SJCRH30 (cell line): ENCODE measurements at places on chromosomes 16 and 17. TPM values are rescaled to one million over a fixed set of nuclear protein-coding genes. Genes with fewer than 3 reads are reported as not detected.

GPR179 gene
- not detected in 2 replicates for total RNA-seq

CLEC3A gene
- total RNA-seq = not detected in 2 replicates

TAC4 gene
- total RNA-seq = not detected in 2 replicates

TK1 gene
- total RNA-seq = 141 and 158 TPM in 2 replicates

ASGR1 gene
- 0.79 and 0.84 TPM in 2 replicates for total RNA-seq

BEAN1 gene
- 0.84 and 0.87 TPM in 2 replicates for total RNA-seq

HIGD1B gene
- total RNA-seq = not detected in 2 replicates

SEZ6L2 gene
- not detected in 2 replicates for total RNA-seq

GRIN2A gene
- total RNA-seq = 0.38 TPM in 1 of 2 replicates, not detected in the other

COA3 gene
- total RNA-seq = 105 and 107 TPM in 2 replicates

PITPNM3 gene
- total RNA-seq = 39.2 and 39.7 TPM in 2 replicates

ARSG gene
- total RNA-seq = 1.0 and 1.9 TPM in 2 replicates

KRT24 gene
- total RNA-seq = not detected in 2 replicates

SMPD3 gene
- 0.04 and 0.08 TPM in 2 replicates for total RNA-seq

ZPBP2 gene
- total RNA-seq = not detected in 2 replicates

MYH13 gene
- total RNA-seq = 0.46 and 0.57 TPM in 2 replicates

KRT32 gene
- total RNA-seq = not detected in 2 replicates

CA7 gene
- total RNA-seq = not detected in 2 replicates

ENPP7 gene
- not detected in 2 replicates for total RNA-seq

KRTAP9-8 gene
- total RNA-seq = not detected in 2 replicates

NTN1 gene
- total RNA-seq = 10.4 TPM in 2 replicates

FKBP10 gene
- 61.4 and 72.2 TPM in 2 replicates for total RNA-seq

ANKS3 gene
- 10.0 and 10.9 TPM in 2 replicates for total RNA-seq

PRSS33 gene
- total RNA-seq = not detected in 2 replicates

SEZ6 gene
- 16.1 and 20.5 TPM in 2 replicates for total RNA-seq

CHST5 gene
- total RNA-seq = not detected in 2 replicates

LRRC75A gene
- 3.7 and 4.8 TPM in 2 replicates for total RNA-seq

ASPA gene
- total RNA-seq = 0.02 TPM in 1 of 2 replicates, not detected in the other

ACSM2A gene
- not detected in 2 replicates for total RNA-seq

ITGAX gene
- total RNA-seq = not detected in 2 replicates

TNP2 gene
- total RNA-seq = not detected in 2 replicates

SLC16A13 gene
- 0.23 and 0.47 TPM in 2 replicates for total RNA-seq

GNGT2 gene
- total RNA-seq = 2.8 and 5.3 TPM in 2 replicates

CASKIN1 gene
- 0.13 and 0.24 TPM in 2 replicates for total RNA-seq

CNEP1R1 gene
- 22.1 and 22.3 TPM in 2 replicates for total RNA-seq

TLCD3B gene
- 0.49 and 0.58 TPM in 2 replicates for total RNA-seq

WSCD1 gene
- total RNA-seq = 99.1 and 101 TPM in 2 replicates

VAT1 gene
- total RNA-seq = 32.5 and 34.9 TPM in 2 replicates

TMEM235 gene
- 0.10 TPM in 1 of 2 replicates, not detected in the other for total RNA-seq

TPSD1 gene
- not detected in 2 replicates for total RNA-seq

KCNH6 gene
- total RNA-seq = not detected in 2 replicates

UNK gene
- 40.6 and 51.4 TPM in 2 replicates for total RNA-seq

KRTAP9-4 gene
- 0.10 TPM in 1 of 2 replicates, not detected in the other for total RNA-seq

PDK2 gene
- total RNA-seq = 10.7 and 12.5 TPM in 2 replicates
